CD4-positive, alpha-beta T cell treated with Interleukin-6 for 4 hours (primary cell): ENCODE measurements at places on chromosomes 3 and 15.

DNA sequence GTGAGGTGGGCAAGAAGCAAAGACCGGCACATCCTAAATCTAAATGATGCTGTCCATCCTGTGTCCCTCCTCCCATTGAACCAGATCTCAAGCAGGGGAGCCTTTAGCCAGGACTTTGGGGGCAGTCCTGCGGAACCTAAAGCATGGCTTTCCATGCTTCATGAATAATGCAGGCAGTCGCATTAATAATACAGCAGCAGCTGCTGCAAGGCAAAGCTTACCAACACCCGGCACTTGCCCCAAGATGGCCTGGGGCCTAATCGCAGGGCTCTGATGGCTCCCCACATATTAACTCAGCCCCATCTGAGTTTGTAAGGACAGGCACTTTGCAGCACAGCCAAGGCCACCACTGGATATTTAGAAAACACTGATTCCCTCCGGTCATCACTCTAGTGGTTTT is 114.4 kb downstream of the NTRK3 start:
- no peak for DNase-seq

DNA sequence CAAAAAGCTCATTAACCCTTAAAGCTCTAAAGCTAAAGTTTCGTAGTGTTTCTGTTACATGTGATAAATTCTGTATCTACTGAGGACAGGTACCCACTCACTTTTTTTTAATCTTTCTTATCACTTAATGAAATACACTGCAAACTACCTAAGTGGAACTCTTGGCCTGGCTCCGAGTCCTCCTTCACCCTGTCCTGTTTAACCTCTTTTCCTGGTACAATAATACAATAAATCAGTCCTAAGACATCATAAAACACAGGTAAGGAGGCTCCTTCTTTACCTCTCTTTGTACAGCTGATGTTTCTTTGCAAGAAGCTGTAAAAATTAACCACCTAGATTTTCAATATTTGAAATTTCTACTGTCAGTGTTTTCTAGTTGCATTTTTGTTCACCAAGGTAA is 15.8 kb downstream of the SEMA6D start:
- DNase-seq = no peak

- no peak for DNase-seq
These were observed 27.4 kb downstream of the CLK3 start for GRCh38 chr15:74642734-74643664.

DNA sequence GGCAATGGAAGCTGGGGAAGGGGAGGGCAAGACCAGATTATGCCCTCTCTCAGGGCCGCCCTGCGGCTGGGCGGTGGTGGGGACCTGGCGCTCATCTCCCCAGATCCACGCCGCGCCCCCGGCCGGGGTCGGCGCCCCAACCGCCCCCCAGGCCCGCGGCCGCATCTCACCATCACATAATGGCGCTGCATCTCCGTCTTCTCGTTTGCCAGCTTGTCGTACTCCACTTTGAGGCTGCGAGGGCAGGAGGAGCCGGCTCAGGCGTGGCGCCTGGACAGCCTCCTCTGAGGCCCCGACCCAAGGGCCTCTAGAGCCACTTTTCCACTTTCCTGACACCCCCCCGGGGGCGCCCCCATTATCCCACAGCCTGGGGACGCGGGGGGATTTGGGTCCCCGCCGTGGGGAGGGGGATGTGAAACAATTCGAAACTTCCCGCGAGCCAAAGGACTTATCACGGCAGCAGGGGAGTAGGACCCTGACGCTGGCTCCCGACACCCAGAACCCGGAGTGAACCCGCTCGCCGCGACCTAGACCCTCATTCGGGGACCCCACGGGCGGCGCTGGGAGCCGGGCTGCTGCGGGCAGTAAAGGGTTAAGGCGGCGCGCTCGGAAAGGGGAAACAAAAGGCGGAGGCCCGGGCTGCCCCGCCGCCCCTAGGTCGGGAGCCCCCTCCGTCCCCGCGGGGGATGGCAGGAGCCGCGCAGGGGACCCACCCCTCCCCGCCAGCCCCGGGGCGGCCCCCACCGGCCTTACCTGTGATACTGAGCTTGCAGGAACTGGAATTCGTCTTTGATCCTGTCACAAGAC is 2.1 kb downstream of the TLE3 start:
- DNase-seq = peak; percentile 57
